ENCODE measurements at places on chromosomes 6 and 20. TPM values are rescaled to one million over a fixed set of nuclear protein-coding genes. Genes with fewer than 3 reads are reported as not detected.

- H3K27ac ChIP-seq = no peak overlapping the region
- H3K36me3 ChIP-seq = no peaks in the 10 kb centered on the region
- H3K4me1 ChIP-seq = peaks cover 5% of the 10 kb centered on the region
- DNase-seq = no peak
These were observed 887 bp downstream of the SIGLEC1 start for GRCh38 chr20:3711484-3711941.

DNA sequence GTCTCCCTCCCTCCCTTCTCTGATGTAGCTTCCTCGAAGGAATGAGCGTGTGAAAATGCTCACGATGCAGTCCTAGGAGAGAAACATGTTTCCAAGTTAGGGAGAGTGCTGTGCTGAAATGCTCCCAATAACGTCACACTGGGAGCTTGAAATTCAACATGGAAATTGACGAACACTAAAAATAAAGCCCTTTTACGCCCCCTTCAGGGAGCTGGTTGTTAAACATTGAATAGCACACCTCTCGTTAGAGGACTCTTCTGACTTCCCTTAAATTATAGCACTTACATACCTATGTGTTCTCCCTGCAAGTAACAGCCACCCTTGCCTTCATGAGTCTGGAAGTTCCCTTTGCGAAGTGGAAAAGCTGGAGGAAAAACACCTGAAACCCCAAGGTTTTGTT is 88.6 kb downstream of the BFSP1 start:
- no peak overlapping the region for H3K27ac ChIP-seq
- H3K36me3 ChIP-seq = no peaks in the 10 kb centered on the region
- DNase-seq = no peak
- no peaks in the 10 kb centered on the region for H3K4me1 ChIP-seq

GRCh38 chr20:9490631-9491030 is 23.8 kb upstream of the LAMP5 start:
- H3K27ac ChIP-seq = no peak overlapping the region
- H3K4me1 ChIP-seq = no peaks in the 10 kb centered on the region
- H3K4me3 ChIP-seq = no peak overlapping the region
- H3K27me3 ChIP-seq = no peaks in the 10 kb centered on the region
- no peaks in the 10 kb centered on the region for H3K36me3 ChIP-seq

- DNase-seq = no peak
- no peaks in the 10 kb centered on the region for H3K36me3 ChIP-seq
- H3K4me3 ChIP-seq = no peak overlapping the region
- H3K27ac ChIP-seq = no peak overlapping the region
- H3K4me1 ChIP-seq = peaks cover 14% of the 10 kb centered on the region
- H3K27me3 ChIP-seq = no peaks in the 10 kb centered on the region
These were observed 7.5 kb upstream of the BFSP1 start for GRCh38 chr20:17538517-17539170.

DNA sequence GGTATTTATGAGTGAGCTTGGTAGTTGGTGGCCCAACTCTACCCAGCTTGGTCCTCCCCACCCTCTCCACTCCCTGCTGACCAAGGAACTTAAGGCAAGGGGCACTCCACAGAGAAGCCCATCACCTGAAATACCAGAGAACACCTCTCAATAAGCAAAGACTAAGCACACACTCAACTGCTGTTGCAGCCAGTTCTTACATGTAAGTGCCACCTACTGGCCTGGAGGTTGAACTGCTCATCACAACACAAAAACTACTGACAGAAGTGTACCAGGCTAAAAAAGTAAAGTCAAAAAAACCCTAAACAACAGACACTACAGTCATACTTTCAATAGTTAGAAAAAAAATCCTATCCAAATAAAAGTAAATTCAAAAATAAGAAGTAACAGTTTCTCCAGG is 146.2 kb downstream of the FAM83B start:
- DNase-seq = no peak
- H3K27ac ChIP-seq = no peak overlapping the region
- H3K4me3 ChIP-seq = no peak overlapping the region
- H3K27me3 ChIP-seq = no peaks in the 10 kb centered on the region
- no peaks in the 10 kb centered on the region for H3K4me1 ChIP-seq

GRCh38 chr6:157289764-157290163 is 33.6 kb downstream of the TMEM242 start:
- no peak overlapping the region for H3K27ac ChIP-seq
- H3K4me3 ChIP-seq = no peak overlapping the region
- H3K4me1 ChIP-seq = no peaks in the 10 kb centered on the region
- no peak for DNase-seq
- peaks cover 54% of the 10 kb centered on the region for H3K36me3 ChIP-seq

DNA sequence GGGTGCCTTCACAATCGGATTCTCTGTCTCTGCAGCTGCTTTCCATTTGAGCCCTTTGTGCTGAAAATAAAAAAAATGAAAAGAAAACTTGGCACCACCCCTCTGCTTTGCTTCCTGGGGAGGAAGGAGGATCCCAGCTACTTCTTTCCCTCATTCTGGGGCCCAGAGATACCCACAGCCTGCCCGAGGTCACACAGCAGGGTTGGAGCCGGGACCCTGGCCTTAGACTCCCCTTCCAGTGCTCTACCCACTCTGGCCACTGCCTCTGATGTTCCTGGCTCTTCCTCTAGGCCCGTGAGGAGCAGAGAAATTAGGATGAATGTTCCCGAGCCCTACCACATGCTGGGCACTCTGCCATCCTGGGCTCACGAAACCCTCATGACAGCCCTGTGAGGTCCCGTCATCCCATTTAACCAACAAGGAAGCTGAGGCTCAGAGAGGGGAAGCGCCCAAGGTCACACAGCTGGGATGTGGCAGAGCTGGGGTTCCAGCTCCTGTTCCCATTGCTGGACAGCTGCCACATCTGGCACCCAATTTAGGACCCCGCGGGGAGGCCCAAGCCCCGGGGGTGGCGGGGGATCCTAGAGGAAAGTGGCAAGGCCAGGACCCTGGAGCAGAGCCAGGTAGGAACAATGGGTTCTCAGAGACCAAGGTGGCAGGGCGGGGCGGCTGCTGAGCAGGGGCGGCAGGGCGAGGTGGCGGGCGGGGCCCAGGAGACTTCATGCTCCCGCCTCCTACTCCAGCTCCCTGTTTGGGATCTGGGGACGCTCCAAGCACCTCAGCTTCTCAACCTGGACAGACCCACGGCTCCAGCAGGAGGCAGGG is 76.6 kb downstream of the CEBPB start:
- no peaks in the 10 kb centered on the region for H3K36me3 ChIP-seq
- no peak for DNase-seq
- H3K4me1 ChIP-seq = peaks cover 17% of the 10 kb centered on the region
- no peaks in the 10 kb centered on the region for H3K27me3 ChIP-seq

- H3K27ac ChIP-seq = no peak overlapping the region
- H3K4me1 ChIP-seq = no peaks in the 10 kb centered on the region
- no peak for DNase-seq
These were observed 174.0 kb upstream of the MAN1A1 start for GRCh38 chr6:119523556-119523955.

HLA-DRB5 gene
- total RNA-seq = not detected

C6orf47 gene
- 34.4 TPM for total RNA-seq
